ENCODE measurements at places on chromosomes 6 and 20.

DNA sequence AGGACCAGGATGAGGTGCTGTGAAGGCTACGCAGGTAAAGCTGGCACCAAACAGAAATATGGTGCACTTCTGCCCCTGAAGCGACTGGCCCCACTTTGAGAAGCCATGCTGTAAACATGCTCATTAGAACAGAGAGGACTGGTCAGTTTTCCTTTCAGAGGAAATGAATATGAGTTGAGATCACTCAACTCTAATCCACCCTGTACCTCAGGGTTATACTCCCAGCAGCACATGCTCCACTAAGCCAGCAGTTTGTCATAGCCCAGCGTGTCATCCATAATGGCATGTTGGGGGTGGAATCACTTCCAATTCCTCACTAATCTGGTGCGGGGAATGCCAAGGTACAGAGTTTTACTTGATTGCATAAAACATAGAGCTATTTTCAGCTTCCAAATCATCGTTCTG is 98.1 kb downstream of the HIVEP2 start:
- DNase-seq: peak; percentile 62

GRCh38 chr6:13538084-13538483 is 36.3 kb upstream of the SIRT5 start:
- no peak for DNase-seq

GRCh38 chr20:21571841-21572690 is 58.2 kb upstream of the NKX2-2 start:
- DNase-seq: no peak

DNA sequence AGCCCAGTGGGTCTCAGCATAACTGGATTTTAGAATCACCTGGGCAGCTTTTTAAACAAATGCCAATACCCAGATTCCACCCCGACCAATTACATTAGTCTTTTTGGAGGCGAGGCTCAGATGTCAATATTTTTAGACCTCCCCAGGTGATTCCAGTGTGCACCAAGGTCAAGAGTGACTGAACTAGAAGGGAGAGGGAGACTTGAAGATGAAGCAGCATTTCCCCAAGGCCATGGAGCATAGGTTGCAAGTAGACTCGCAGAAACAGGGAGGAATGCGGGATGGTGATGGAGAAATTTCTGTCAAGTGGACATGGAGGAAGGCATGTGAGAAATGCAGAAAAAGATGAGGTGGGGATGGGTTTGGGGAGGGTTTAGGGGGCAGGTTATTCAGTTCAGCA is 64.9 kb downstream of the BCAS1 start:
- no peak for DNase-seq

- DNase-seq: no peak
Observed at GRCh38 chr6:167287513-167288048, 3.5 kb upstream of the UNC93A start.

GRCh38 chr6:89952686-89953085 is 58.4 kb downstream of the GJA10 start:
- no peak for DNase-seq

GRCh38 chr6:68636666-68637065 is 1.6 kb downstream of the ADGRB3 start:
- no peak for DNase-seq

DNA sequence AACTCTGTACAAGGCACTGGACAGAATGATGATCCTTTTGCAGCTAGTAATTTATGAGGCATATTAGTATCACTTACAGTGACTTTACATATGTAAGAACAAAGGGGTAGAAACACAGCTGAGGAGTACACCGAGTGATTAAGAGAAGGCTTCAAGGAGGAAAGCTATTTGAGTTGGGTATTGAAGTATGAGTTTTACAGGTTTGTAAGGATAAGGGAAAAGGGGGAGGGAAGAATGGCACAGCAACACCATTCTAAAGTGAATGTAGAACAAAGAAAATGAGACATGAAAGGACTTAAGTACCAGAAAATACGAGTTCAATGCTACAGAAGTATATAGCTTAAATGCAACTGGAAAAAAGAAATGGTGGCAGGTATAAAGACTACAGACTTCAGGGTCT is 5.5 kb downstream of the CDK19 start:
- no peak for DNase-seq

GRCh38 chr20:35013421-35014411 is 58.0 kb downstream of the MYH7B start:
- DNase-seq: peak; percentile 10

DNA sequence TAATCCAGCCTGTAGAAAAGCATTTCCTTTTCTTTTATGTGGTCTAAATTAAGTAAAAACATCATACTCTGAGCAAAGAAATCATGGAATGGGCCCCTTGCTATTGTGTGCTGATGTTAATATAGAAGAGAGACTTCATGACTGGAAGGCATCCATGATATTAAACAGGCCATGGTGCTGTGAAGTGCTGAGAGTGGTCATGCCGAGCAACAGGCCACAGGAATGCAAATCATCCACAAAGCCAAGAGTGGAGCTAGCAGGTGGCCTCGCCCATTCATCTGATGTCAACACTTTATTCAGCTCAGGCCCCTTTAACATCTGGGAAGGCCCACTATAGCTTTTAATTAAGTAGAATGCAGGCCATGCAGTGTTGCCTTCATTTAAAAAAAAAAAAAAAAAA is 115.2 kb upstream of the HMGCLL1 start:
- peak; percentile 40 for DNase-seq

GRCh38 chr6:52611833-52612232 is 35.0 kb upstream of the TRAM2 start:
- no peak for DNase-seq

DNA sequence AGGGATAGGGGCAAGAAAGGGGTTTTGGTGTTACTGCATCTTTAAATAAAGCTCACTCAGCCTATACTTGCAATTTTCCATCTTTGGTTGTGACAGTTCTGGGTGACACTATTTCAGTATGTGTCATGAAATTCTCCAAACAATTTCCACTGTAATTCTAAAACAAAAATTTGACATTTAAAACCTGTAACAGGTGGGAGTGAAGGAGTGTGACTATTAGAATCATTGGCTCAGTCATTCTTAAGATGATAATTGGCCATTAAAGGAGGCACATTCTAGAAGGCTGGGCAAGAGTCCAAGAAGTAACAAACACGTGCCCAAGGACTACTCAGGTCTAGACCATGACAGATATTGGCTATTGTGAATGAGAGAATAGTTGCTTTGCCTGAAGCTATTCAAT is 153.3 kb upstream of the ARG1 start:
- DNase-seq: no peak

DNA sequence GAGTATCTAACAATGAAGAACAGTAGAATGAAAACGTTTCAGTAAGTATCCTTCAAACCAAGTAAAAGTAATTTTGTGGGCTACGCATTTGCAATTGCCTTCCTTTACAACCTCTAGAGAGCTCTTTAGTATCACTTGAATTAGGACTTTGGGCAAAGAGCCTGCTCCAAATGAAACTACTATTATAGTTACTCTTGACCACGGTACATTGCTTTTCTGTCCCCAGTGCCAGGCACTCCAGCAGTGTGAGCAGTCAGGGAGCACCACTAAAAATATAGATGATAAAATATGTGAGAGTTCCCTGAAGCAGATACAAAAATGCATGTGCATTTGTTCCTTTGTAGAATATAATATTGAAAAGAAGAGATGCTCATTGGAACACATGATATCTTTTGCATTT is 450.1 kb upstream of the MANEA start:
- no peak for DNase-seq

DNA sequence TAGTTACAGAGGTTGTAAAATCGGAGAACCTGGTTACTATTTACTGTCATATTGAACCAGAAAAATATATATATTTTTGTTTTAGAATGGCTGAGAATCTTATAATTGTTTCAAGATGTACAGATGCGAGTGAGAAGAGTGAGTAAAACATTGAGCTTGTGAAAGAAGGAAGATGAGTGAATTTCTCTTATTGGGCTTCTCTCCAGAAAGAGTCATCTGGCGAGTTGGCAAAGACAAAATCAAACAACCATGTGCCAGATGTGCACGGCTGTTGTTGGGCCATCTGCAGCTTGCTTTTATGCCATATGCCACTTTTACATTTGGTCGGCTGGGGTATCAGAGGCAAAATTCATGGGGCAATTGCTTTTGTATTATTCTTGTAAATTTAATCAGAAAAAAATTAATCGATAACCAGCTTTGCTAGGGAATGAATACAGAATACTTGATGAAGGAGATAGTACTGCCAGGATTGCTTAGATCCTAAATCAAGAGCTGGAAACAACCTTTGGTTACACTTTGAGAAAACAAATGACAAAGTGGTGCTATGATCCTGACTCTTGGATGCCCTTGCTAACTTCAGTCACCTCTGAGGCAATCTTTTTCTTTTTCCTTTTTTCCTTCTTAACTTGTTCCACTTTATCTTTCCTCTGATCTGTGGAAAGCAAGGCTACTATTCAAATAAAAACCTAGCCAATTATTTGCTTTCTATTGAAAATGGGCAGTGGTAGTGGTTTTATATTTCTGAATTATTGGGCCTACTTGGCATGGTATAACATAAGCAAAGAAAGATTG is 97.1 kb upstream of the GRIK2 start:
- peak; percentile 37 for DNase-seq

- DNase-seq: no peak
Observed at GRCh38 chr20:38726804-38727606, 2.7 kb downstream of the SLC32A1 start.

DNA sequence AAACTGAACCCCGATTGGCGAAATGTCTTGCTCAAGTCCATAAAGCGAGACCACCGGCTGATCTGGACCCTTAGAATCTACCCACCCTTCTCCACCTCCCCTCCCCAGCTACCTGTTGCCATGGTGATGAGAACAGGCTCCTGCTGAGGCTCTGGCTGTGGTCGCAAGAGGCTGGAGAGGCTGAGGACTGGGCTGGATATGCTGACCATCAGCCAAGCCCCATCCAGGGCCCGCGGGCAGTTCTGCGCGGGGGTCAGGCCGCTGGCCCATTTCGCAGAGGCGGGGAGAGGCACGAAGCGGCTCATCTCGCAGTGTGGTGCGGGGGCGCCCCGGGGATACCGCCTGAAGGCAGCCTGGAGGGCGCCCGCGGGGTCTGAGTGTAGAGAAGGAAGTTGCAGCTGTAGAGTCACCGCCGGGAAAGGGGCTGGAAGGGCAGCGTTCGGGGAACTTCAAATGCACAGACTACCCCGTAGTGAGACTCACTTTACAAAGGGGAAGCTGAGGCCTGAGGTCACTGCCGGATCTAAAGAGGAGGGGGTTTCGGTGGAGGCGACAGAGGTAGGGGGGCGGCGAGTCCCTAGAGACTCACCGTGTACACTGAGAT is 671 bp downstream of the TAPBP start:
- no peak for DNase-seq

- DNase-seq: peak; percentile 40
Observed at GRCh38 chr6:15555101-15556038, 107.5 kb downstream of the DTNBP1 start.

DNA sequence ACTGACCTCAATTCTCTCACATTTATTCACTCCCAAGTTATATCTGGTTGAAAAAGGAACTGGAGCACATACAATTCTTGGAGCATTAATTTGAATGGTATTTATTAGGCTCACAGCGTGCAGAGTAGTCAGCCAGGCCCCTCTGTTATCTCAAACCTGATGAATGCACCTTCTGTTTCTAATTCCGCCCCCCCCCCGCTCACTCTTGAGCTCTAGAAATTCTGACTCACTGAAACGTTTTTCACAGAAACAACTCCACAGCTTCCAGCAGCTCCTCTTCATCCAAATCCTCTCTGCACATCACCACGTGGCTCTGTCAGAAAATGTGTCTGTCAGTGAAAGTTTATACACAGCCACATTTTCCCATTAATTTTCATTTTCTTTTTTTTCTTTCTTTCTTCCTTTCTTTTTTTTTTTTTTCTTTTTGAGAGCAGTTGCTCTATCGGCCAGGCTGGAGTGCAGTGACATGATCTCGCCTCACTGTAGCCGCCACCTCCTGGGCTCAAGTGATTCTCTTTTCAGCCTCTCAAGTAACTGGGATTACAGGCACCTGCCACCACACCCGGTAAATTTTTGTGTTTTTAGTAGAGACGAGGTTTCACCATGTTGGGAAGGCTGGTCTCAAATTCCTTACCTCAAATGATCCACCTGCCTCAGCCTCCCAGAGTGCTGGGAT is 109.4 kb downstream of the TBXT start:
- peak; percentile 44 for DNase-seq

GRCh38 chr6:96792561-96793190 is 44.6 kb downstream of the GPR63 start:
- no peak for DNase-seq

DNA sequence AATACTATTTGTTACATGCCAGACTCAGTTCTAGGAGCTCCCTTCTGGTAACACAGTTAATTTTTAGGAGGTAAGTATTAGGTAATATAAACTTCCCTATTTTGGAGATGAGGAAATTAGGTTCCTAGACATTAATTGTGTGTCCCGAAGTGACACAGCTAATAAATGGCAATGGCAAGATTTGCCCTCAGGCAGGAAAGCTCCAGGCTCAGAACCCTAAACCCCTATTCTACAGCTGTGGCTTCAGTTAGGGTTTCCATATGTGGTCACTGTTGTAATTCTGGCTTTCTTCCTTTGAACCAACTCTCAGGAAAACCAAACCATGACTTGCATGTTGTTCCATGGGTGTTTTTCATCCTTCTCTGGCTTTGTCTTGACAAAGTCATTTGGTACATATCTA is 188.2 kb downstream of the PLCB1 start:
- DNase-seq: no peak

GRCh38 chr20:22495789-22496188 is 88.6 kb downstream of the FOXA2 start:
- no peak for DNase-seq

GRCh38 chr6:150641398-150642139 is 41.9 kb downstream of the PLEKHG1 start:
- no peak for DNase-seq

DNA sequence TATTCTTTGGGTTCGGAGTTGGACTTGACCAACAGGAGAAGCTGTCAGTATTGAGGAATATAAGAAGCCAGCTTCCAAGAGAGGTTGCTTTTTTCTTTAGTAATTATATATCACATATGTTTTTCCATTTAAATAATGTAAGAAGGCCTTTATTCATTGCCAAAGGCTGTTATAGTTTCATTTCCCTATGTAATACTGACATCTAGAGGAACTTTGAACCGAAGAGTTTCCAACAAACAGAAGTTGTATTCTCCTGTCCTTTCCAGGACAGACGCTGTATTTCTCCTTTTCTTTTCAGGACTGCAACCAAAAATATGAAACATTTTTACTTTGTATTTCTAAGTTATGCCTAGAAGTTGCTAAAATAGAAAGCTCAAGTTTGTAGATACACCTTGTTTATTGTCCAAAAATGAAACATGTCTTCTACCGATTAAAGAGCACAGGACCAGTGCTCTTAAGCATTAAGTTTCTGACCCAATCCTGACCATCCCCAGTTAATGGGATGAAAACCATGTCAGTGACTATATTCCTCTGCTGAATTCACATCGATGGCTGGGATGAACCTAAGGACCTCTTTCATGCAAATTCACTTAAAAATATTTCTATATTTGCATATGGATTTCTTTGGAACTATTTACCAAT is 55.1 kb downstream of the MYLK4 start:
- no peak for DNase-seq

GRCh38 chr20:3551681-3552434 is 81.0 kb downstream of the ATRN start:
- no peak for DNase-seq

- no peak for DNase-seq
Observed at GRCh38 chr20:51756653-51757052, 11.5 kb downstream of the ATP9A start.

- DNase-seq: no peak
Observed at GRCh38 chr6:111894272-111894671, 21.0 kb upstream of the FYN start.

- no peak for DNase-seq
Observed at GRCh38 chr6:45640081-45640491, 262.4 kb upstream of the SUPT3H start.

Measured in left hindlimb (tissue), 1 donor.